Stimulated activated CD4-positive, alpha-beta T cell treated with anti-CD3 and anti-CD28 coated beads, Interleukin-1b, Interleukin-23, amount 100 ng/mL, for 1 hour (primary cell): ENCODE measurements at places on chromosomes 2 and 18.

DNA sequence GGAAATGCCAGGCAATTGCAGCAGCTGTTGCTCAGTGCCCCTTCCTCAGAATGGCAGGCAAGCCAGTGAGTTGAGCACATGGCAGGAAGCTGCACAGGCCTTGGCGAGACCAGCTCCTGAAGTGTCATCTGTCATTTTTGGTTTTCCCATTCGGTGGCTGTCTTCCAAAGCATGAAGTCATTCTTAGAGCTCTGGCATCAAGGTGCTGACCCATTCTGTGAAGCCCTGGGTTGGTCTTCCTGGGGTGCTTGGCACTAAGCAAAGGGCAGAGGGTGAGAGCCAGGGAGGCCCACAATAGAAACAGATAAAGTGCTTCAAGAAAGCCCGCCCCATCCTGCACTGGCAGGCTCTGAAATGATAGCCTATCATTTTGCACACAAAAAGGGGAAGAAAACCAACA lies 150.5 kb downstream of the VAPA start:
- no peak for DNase-seq

GRCh38 chr2:204763974-204764703 lies 218.9 kb downstream of the PARD3B start:
- DNase-seq = no peak

DNA sequence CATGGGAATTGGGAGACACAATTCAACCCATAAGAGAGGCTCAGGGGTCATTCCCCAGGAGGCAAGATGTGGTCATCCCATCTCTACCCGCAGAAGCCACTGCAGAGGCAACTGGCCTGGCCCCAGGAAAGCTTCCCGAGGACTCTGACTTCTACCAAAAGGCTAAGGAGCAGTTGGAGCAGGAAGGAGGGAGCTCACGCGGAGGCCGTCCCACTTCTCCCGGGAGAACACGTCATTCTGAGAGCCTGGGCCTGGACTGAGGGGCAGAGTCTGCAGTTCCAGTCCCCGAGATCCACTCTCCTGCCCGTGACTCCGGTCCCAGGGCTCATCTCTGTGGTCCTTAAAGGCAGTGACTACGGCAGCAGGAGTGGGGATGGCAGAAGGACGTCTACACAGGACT lies 69.0 kb upstream of the TAF1B start:
- no peak for DNase-seq

- DNase-seq = no peak
Observed at GRCh38 chr18:46001074-46001473, 33.9 kb upstream of the EPG5 start.

GRCh38 chr2:204871231-204871953 lies 326.1 kb downstream of the PARD3B start:
- no peak for DNase-seq

GRCh38 chr2:63700271-63700670 lies 111.5 kb downstream of the MDH1 start:
- DNase-seq = no peak

- DNase-seq = no peak
Observed at GRCh38 chr2:179636100-179636980, 225.1 kb downstream of the ZNF385B start.

- DNase-seq = no peak
Observed at GRCh38 chr2:221705185-221705877, 133.2 kb upstream of the EPHA4 start.

DNA sequence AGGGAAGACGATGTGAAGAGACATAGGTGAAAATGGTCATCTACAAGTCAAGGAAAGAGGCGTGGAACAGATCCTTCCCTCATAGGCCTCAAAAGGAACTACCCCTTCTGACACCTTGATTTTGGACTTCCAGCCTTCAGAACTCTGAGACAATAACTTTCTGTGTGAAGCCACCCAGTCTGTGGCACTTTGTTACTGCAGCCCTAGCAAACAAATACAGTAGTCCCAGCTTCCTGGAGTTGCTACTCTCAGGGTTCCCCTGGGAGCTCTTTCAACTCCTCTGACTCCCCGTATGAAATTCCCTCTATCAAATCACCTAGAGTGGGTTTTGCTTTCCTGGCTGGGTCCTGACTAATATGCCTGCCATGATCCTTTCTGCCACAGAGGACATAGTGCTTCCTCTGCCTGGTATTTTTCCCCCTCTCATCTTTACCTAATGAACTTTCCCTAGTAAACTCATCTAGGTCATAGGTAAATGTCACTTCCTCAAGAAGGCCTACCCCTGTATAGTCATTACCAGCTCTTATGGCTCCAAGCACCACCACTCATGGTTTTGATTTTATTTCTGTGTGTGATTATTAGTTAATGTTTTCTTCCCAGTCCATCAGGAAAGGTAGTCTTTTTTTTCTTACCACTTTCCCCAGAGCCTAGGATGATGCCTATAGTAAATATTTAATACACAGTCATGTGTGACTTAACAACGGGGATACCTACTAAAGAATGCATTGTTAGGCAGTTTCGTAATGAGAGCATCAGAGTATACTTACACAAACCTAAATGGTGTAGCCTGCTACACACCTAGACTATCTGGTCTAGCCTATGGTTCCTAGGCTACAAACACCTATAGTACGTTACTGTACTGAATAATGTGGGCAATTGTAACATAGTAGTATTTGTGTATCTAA lies 111.5 kb upstream of the LGALSL start:
- no peak for DNase-seq

DNA sequence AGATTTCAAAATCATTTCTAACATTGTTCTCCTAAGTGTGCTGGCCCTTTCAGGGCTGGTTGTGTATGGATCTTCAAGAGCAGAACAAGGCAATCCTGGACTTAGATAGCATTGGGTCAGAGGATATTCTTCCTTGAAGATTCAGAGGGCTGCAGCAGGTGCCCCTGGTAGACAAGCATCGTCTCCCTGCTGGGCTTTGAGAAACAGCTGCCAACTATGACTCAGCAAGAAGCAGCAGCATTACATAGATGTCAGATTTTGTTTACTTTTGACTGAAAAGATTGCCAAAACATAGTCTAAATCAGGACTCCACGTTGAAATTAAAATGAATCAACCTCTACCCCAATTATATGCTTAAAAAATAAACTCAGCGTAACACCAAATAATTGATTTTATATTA lies 618.8 kb downstream of the SOCS6 start:
- DNase-seq = no peak

DNA sequence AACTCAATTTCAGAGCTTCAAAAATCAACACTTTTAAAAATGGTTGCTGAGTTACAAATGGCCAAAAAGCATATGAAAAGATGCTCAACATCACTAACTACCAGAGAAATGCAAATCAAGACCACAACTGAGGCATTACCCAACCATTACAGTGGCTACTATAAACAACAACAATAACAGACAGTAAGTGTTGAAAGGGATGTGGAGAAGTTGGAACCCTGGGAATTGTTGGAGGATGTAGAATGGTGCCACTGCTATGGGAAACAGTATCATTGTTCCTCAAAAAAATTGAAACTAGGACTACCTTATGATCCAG lies 173.3 kb upstream of the SPRED2 start:
- no peak for DNase-seq

GRCh38 chr2:150735894-150736498 lies 248.5 kb upstream of the RND3 start:
- no peak for DNase-seq

DNA sequence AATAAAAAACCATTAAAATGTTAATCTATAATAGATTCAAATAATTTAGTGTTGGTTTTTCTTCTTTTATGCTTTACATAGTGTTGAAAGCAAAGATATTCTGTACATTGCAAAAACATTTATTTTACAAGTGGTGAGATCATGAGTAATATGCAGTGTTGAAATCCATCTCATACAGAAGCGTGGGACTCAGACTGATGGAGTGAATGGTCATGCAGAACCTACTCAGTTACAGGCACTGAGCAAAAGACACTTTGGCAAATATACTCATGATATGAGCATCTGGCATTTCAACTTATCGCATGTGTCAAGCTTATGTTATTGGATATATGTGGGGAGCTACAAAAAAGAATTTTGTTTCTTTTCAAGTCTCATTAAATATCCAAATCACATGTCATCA lies 620.2 kb upstream of the NETO1 start:
- DNase-seq = no peak

DNA sequence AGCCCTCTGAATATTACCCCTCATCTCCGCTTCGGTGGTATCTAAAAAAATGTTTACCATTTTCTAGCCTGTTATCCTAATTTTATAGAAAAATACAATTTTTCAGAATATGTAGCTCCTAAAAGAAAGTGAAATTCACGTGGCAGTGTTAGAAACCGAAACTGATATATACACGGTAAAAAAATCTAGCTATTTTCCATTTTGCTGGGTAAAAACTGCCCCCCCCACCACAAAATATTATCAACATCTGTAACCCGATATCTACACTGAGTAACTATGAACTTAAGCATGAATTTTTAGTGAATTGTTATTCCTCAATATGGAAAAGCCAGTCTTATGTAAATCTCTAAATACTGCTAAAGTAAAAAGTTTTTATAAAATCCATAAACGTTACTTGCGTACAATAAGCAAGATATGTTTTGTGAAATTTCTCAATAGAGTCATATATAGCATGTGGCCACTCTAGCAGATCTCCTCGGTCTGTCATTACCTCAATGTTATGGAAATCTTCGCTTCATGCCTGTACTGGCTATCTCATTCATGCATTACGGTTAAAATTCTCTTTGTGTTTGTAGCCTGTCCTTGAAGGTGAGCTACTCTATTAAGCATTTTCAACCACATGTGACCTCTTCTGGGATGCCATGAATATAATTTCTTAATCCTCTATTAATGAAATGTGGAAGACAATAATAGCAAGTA lies 524.2 kb downstream of the TRIB2 start:
- no peak for DNase-seq

DNA sequence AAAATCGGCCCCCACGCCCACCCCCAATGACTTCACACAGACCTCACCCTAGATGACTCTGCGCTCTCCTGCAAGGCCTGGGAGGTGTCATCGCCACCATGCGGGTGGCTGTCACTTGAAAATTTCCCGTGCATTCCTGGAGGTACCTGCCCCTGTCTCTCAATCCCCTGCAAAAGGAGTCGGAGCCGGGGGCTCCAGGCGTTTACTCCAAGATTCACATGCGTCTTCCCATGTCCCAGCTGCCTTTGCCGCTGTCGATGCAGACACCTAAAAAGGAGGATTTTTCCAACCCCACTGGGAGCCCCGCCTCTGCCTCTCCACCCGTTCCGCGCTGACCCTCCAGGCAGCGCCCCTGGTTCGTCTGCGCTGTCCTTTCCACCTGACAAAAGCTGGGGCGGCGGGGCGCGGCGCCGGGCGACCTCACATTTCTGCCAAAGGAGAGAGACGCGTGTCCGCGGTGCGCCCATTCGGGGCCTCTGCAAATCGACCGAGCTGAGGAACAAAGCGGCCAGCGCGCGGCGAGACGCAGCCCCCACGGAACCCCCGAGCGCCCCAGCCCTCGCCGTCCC lies 667 bp downstream of the REEP1 start:
- DNase-seq = no peak

GRCh38 chr2:18379870-18380269 lies 180.6 kb downstream of the RDH14 start:
- no peak for DNase-seq

DNA sequence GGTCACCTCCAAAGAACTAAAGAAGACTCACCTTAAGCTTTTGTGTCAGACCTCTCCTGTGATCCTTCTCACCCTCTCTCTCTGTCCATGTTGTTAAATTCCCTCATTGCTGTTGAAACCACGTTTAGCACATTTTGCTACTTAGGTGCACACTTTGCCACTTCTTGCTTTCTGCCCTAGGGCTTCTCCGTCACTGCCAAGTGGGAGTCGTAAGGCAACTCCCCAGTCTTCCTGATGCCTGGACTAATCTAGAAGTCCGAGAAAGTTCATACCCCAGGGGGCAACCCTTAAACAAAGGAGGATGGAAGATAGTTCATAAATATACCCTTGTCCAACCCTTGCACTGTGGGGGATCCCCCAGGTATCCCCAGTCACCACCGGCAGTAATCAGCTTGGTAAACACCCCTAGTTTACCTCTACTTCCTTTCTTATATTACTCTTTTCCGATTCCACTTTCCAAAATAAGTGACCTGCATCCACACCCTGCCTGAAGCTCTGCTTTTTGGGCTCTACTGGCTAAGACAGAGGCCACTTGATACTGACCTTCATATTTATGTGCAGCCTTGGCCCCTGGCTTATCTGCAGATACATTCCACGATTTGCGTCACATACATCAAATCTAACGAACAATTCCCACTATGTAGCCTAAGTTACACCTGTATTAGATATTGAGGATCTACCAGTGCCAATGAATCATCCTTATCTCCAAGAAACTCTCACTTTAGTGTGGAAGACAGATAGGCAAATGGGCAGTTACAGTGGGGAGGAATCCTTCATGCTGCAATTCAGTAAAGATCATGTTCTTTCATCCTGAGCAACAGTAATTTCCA lies 776.2 kb downstream of the RNF144A start:
- DNase-seq = no peak

DNA sequence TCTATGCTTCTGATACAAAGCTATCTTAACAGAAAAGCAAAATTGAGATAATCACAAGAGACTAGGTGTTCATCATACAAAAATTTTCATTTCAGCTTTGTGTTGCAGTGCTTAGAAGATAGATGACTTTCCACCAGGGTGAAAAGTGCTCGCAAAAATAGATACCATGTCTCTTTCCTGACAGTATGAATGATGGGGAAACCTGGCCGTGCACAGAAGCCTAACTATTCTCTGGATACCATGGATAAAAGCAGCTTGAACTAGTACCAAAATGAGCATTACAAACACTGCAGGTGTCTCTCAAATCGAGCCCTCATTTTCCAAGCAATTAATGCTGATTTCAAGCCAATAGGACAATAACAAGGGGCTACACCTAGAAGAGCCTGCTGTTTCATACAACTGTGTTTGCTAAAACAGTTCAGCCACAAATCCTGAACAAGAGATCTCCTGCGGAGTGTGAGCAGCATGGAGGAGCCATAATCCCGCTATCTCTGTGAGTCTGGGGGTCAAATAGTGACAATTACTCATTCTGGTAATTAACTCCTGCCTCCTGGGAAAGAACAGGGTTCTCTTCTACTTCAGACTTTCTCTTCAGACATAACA lies 507.6 kb downstream of the PID1 start:
- no peak for DNase-seq

DNA sequence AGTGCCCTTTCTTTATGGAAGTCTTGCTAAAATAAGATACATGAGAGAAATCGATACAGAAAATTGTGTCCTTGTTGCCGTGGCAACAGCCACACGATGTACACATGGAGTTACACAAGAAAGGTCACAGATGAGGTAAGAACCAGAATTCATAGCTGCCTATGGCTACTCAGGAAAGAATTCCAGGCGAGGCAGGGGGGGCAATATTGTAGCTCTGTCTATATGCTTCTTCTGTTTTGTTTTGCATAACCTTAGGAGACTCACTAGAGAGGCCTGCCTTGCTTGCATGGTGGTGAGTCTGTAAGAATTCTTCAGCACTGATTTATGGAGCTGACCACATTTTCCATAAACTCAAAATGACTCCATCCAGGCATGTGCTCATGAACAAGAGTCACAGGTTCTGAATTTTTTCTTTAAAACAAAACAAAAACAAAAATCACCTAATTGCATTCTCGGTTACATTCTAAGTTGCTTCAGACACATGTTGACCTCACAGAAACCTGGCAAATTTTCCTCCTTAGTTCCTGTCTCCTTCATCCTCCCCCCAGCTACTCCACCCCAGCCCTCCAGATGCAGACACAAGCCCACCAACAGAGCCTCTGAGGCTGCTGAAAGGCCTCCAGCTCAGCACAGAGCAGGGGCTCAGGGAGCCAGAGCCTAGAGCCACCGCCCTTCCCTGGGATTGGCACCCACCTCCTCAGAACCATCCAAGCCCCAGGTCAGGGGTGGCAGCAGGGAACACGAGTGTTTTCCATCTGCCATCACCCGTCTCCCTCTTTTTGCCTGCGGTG lies 183.5 kb downstream of the ANTXR1 start:
- DNase-seq = no peak

- DNase-seq = no peak
Observed at GRCh38 chr2:155997538-155997937, 335.0 kb downstream of the NR4A2 start.
